Large intestine (tissue), 12 donors: ENCODE measurements at places on chromosomes 4 and X. TPM values are rescaled to one million over a fixed set of nuclear protein-coding genes. Genes with fewer than 3 reads are reported as not detected.

Gene RAB28
- polyA plus RNA-seq: 18.4 TPM

Gene NAT8L
- 1.2 TPM for polyA plus RNA-seq

Gene FAM53A
- polyA plus RNA-seq: 0.84 TPM

Gene GALNT7
- 47.0 TPM for polyA plus RNA-seq

Gene ASMTL
- 25.9 TPM for polyA plus RNA-seq

Gene SLC9A6
- polyA plus RNA-seq: 16.1 TPM

- H3K27me3 ChIP-seq: peaks cover 11% of the 10 kb centered on the region
- H3K4me3 ChIP-seq: no peak overlapping the region
Observed at GRCh38 chr4:17713779-17714178, 67.6 kb downstream of the FAM184B start.

- H3K27ac ChIP-seq: no peak overlapping the region
- no peaks in the 10 kb centered on the region for H3K4me1 ChIP-seq
- no peak overlapping the region for H3K4me3 ChIP-seq
Observed at GRCh38 chr4:102842367-102842766, 15.0 kb upstream of the UBE2D3 start.

- no peak overlapping the region for H3K4me3 ChIP-seq
- H3K27me3 ChIP-seq: no peaks in the 10 kb centered on the region
- no peaks in the 10 kb centered on the region for H3K36me3 ChIP-seq
Observed at GRCh38 chr4:77821775-77822174, 2.6 kb upstream of the CNOT6L start.

DNA sequence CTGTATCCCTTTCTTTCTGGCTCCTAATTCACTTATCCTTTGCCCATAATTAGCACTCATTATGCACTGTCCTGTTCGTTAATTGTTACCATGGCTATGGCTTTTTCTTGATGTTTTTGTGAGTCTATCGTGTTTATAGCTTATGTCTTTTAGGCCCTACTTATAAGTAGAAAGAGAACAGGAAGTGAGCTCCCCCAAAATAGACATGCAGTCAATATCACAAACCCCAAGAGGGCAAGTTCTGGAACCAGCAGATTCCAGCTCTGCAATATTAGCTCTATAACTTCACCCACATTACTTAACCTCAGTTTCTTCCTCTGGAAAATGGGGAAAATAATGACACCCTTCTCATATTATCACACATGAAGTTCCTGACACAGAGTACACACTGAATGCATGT is 7.4 kb upstream of the HS3ST1 start:
- H3K27ac ChIP-seq: no peak overlapping the region
- no peaks in the 10 kb centered on the region for H3K36me3 ChIP-seq
- H3K27me3 ChIP-seq: no peaks in the 10 kb centered on the region
- DNase-seq: no peak
- no peaks in the 10 kb centered on the region for H3K4me1 ChIP-seq

- H3K4me3 ChIP-seq: no peak overlapping the region
- DNase-seq: no peak
- H3K36me3 ChIP-seq: no peaks in the 10 kb centered on the region
- H3K4me1 ChIP-seq: no peaks in the 10 kb centered on the region
- H3K27me3 ChIP-seq: no peaks in the 10 kb centered on the region
Observed at GRCh38 chrX:5674036-5674435, 554.6 kb downstream of the NLGN4X start.

DNA sequence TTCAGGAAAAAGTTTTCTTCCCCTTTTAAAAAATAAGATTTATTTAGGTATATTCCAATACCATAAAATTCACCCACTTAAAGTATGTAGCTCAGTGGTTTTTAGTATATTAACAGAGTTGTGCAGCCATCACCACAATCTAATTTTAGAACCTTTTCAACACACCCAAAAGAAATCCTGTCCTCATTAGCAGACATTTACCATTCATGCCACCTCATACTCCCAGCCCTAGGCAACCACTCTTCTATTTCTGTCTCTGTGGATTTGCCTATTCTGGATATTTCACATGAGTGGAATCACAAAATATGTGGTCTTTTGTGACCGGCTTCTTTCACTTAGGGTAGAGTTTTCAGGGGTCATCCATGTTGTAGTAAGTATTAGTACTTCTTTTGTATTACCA is 7.4 kb downstream of the ZNF81 start:
- peaks cover 6% of the 10 kb centered on the region for H3K36me3 ChIP-seq
- H3K4me3 ChIP-seq: no peak overlapping the region
- no peak overlapping the region for H3K27ac ChIP-seq
- DNase-seq: no peak
- H3K27me3 ChIP-seq: no peaks in the 10 kb centered on the region

DNA sequence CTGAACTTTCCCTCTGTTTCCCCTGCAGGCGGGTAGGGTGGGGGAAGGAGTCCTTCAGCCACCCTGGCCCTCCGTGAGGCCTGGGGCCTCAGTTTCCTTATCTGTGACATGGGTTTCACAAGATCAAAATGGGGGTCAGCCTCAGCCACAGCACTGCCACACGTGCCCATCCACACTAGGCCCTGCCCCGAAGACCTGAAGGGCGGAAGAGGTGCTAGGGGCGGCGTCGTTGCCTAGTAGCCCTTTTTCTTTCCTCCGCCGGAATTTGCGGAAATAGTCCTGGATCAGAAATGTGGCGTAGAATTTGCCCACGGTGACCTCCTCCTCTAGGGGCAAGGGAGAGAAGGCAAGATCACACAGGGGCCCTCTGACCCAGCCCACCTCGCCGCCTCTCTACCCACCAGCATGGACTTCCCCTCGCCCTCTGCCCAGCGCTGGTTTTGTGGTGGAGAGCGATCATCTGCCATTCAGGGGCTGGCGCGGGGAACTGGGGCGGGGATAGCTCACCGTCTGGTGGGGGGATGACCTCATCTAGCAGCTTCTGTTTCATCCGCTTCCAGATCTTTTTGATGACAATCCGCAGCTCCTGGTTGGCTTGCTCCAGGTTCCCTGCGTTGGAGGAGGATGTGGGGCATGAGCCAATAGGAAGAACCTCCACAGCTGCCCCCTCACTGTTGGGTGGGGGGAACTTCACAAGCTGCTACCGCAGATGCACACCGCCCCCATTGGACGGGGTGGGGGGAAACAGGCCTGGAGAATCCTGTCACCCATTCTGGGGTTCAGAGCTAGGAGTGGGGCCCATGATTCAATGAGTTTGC is 9.7 kb upstream of the SYP start:
- no peaks in the 10 kb centered on the region for H3K4me1 ChIP-seq
- no peak overlapping the region for H3K27ac ChIP-seq
- peaks cover 9% of the 10 kb centered on the region for H3K27me3 ChIP-seq
- no peak for DNase-seq
- no peaks in the 10 kb centered on the region for H3K36me3 ChIP-seq
